ENCODE measurements at places on chromosomes 1 and 21.

- peak; percentile 90 for DNase-seq
These were observed at the start of gene THEMIS2 for GRCh38 chr1:27872059-27872801. TSS of gene THEMIS2 (plus strand) at chr1:27872544. CDS start at chr1:27872572, 28 bp downstream.

DNA sequence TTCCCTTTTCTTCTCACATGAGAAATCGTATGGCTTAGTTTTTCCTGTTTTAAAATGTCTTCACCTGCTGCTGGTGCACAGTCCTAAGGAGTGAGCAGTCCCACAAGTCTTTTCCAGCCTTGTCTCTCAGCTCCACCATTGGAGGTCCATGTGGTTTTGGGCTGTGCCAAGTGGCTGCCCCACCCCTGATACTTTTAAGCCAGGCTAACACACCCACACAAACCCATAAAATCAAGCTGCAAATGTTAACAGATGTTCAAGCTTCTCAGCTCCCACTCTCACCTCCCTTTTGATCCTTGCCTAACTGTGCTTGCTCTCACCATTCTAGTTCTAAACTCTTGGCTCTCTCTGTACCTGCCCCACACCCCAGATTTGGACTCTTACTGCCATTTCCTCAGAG, 74.5 kb upstream of the COL24A1 start:
- DNase-seq = no peak

- no peak for DNase-seq
These were observed 4.7 kb upstream of the CDK18 start for GRCh38 chr1:205499789-205500188.

GRCh38 chr1:29406814-29407213, 170.5 kb downstream of the PTPRU start:
- no peak for DNase-seq

DNA sequence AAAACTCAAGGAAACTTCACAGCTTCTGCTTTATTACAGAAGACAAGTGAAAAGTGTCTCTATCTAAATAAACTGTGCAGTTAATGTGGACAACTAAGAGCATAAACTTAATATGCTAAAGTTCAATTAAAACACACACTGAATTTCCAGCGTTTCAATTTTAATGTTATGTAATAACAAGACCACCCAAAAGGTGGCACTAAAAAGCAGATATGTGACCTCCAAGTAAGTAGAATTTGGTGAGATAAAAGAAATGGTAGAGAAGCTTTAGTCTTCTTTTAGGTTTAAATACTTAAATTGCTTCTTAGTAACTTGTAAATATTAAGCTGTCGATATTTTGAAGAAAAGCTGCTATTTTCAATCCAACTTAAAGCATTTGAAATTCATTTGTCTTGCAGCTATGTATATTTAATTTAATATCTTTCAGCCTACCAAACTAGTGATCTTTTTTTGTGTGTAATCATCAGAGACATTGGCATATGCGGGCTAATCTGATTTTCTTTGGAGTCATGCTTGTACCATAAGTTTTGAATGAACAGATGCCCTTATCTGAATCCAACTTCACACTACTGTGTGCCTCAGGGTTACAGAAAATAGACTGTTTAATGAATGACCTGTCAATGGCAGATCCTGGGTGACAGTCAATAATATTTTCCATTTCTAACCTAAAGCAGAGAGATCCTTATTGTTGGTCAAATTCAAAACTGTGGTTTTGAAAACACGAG, 36.5 kb upstream of the ADAMTS1 start:
- DNase-seq = no peak

DNA sequence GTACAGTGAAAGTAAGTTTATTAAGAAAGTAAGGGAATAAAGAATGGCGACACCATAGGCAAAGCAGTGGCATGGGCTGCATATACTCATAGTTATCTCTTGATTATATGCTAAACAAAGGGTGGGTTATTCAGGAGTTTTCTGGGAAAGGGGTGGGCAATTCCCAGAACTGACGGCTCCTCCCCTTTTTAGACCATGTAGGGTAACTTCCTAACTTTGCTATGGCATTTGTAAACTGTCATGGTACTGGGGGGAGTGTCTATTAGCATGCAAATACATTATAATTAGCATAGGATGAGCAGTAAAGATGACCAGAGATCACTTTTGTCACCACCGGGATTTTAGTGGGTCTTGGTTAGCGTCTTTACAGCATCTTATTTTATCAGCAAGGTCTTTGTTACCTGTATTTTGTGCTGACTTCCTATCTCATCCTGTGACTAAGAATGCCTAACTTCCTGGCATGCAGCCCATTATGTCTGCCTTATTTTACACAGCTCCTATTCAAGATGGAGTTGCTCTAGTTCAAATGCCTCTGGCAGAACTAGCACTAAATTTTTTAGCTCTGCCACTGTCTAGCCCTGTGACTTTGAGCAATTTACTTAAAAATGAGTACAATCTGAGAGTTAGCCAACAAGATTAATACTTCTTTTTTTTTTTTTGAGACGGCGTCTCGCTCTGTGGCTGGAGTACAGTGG, 110.3 kb upstream of the PALMD start:
- no peak for DNase-seq

- no peak for DNase-seq
These were observed 94.4 kb upstream of the GREM2 start for GRCh38 chr1:240706150-240706935.

- DNase-seq = no peak
These were observed 47.1 kb upstream of the ETS2 start for GRCh38 chr21:38758501-38759214.

GRCh38 chr1:221099747-221100595, 220.7 kb downstream of the HLX start:
- no peak for DNase-seq

GRCh38 chr1:198880397-198880796, 241.6 kb downstream of the PTPRC start:
- DNase-seq = no peak

GRCh38 chr1:213020016-213020415, 4.3 kb upstream of the ANGEL2 start:
- DNase-seq = no peak

- DNase-seq = peak; percentile 56
These were observed 105.9 kb upstream of the C21orf91 start for GRCh38 chr21:17925000-17925610.

DNA sequence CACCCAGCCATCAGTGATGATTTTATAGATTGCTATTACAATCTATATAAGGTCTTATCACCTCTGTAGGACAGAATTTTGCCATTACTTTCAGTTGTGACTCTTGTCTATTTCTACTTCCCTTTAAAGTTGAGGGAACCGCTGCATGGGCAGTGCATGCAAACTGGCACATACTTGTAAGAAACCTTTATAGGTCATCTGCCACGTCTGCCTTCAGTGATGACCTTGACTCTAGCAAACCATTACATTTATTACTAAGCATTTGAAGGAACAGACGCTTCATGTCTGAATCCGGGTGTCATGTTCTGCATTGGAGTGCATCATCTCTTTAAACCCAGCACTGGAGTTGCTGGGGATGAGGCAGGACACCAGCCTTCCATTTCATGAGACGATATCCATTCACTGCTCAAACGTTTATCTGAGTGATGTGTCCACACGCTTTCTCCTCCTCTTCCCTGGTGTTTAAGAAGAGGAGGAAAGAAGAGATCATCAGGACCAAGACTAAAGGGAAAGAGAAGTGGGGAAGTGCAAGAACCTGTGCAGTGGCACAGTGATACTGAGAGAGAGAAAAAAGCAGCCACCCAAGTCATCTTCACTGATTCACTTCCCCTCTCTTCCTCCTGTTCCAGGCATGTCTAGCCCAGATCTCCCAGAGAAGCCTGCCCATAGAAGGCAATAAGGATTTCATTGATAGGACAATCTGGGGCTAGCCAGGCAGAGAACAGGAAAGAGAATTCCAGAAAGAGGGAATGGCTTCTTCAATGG, 14.1 kb downstream of the CCSAP start:
- DNase-seq = no peak

GRCh38 chr21:14712121-14712715, 166.1 kb upstream of the SAMSN1 start:
- DNase-seq = no peak

DNA sequence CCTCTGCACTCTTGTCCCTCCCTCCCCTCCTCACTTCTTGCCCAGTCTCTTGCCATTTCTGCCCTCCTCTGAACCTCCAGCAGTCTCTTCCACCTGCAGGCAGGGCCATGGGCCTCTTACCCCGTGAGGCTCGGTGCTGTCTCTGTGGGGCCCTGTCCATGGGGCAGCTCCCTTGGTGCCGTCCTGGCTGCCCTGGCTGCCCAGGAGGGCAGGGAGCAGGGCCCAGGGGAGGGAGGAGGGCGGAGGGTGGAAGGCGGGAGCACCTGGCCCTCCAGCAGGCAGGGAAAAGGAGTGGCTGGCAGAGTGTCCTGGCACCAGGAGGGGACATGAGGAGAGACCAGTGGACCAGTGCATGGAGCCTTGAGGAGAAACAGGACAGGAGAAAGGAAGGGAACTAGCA, at the start of gene RORC:
TSS of gene RORC (minus strand) at position 198 of the 400 bp plus-strand sequence. CDS start at position 160, 38 bp downstream.
- no peak for DNase-seq

GRCh38 chr1:55534565-55535121, 319.5 kb upstream of the USP24 start:
- DNase-seq = peak; percentile 15

- DNase-seq = no peak
These were observed 66.8 kb upstream of the ACTL8 start for GRCh38 chr1:17688217-17688810.

- no peak for DNase-seq
These were observed 45.3 kb upstream of the PODN start for GRCh38 chr1:53016705-53017104.

DNA sequence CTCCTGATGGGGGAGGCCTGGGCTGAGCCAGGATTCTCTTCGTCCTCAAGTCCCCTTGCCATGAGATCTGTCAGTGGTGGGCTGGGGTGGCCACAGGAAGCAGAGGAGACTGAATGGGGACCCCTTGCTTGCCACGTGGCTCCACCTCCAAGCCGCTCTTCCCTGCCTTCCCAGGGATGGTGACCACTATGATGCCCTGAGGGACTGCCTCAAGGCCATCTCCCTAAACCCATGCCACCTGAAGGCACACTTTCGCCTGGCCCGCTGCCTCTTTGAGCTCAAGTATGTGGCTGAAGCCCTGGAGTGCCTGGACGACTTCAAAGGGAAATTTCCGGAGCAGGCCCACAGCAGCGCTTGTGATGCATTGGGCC, 20.9 kb upstream of the TMEM222 start:
- no peak for DNase-seq

DNA sequence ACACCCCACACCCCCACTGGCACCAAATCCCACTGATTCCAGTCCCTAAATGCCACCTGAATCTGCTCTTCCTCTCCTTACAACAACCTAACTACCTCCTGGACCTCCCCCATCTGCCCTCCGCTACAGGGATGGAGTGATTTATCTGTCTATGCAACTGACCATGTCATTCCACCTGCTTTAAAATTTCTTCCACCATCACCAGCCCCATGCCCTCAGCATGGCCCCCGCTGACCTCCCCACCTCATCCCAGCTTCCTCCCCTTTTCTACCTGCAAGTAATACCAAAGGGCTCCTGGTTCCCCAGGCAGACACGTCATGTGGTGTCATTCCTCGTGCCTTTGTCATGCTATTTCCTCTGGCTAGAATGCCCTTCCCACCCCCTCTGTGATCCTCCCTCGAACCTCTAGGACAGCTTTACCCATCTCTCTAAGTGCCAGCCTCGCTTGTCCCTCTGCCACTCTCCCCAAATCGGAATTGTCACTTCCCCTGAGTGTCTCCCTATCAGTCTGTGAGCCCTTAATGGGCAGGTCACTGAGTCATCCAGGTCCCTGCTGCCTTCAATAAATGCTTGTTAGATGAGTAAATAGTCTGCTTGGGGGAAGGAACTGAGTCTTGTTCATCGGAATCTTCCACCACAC, 3.7 kb downstream of the GJB4 start:
- no peak for DNase-seq

- DNase-seq = no peak
These were observed 7.7 kb downstream of the WNT9A start for GRCh38 chr1:227939791-227940771.

GRCh38 chr1:107436552-107437241, 295.9 kb downstream of the NTNG1 start:
- peak; percentile 4 for DNase-seq

- no peak for DNase-seq
These were observed 72.8 kb downstream of the NRIP1 start for GRCh38 chr21:14991957-14992356.

- no peak for DNase-seq
These were observed 20.3 kb downstream of the IL12RB2 start for GRCh38 chr1:67327864-67328466.

DNA sequence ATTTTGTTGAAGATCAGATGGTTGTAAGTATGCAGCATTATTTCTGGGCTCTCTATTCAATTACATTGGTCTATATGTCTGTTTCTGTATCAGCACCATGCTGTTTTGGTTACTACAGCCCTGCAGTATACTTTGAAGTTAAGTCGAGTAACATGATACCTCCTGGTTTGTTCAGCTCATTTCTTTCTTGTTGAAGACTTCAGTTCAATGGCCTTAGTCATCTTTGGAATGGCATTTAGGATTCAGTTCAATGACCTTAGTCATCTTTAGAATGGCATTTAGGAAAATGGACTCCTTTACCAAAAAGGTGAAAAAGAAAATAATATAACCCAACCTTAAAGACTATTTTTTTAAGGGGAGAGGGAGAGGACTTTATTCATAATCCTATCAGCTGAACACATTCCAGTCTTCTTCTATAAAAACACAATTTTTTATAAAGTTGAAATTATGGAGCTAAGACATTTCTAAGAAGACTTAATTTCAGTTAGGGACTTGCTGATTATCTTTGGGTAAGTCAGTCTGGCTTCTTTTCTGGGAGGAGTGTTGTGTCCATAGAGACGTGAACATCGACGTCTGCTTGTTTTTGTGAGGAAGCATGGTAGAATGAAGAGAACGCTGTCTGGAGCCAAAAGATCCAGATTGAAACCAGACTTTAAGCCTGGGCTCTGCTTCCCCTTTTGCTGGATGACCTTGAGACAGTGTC, 48.3 kb downstream of the DDR2 start:
- no peak for DNase-seq

GRCh38 chr1:1401457-1402010, 2.4 kb upstream of the CCNL2 start:
- no peak for DNase-seq

- DNase-seq = no peak
These were observed 94.6 kb downstream of the LRRC7 start for GRCh38 chr1:69662321-69662720.

GRCh38 chr1:3065797-3066196, 3.2 kb upstream of the PRDM16 start:
- DNase-seq = no peak

DNA sequence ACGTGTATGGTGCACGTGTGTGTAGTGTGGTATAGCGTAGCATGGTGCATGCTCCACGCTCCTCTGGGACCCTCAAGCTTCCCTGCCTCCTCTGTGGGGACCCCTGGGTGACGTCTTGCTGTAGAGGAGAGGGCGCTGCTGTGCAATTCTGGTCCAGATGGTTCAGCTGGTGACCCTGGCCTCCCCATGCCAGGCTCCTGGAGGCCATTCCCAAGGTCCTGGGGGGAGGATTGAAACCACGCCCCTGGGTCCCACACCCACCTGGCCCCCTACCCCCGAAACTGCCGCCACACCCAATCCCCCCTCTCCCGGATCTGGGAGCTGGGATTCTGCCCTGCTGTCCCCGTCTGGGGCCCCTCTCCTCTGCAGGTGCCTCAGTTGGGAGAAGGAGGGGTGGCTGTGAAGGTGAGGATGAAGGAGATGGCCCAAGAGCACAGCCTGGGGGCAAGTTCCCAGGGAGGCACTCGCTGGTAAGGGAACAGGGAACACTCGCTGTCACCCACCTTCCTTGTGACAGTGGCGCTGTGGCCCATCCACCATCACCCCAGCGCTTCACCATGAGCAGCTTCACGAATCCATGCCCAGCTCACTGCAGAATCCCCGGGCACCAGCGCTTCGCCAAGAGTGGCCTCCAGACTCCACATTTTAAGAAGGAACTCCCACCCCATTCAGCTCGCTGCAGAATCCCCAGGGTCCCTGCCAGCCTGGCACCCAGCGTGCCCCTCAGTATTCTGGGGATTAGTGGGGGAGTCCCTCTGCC, 38.0 kb downstream of the WDR4 start:
- DNase-seq = no peak
